Stimulated activated CD4-positive, alpha-beta T cell treated with anti-CD3 and anti-CD28 coated beads, TNF-alpha, amount 100 ng/mL, for 1 hour (primary cell): ENCODE measurements at places on chromosomes 3 and 15.

DNA sequence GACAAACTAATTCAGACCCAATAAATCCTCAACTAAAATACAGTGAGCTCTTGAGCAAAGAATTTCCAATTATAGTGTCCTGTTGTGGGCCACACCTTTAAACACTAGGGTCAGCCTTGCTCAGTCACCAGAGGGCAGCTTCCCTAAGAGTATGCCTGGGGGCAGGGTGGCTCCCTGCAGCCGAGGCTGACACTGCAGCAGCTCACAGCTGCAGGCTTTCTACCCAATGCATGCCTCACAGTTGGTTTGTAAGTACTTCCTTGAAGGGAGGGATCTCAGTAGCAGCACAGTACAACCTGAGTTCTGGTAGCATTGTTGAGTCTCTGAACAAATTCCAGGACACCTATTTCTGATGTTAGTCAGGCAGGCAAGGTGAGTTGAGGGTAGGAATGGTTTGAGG lies 335.6 kb downstream of the TUSC7 start:
- no peak for DNase-seq

GRCh38 chr3:168073842-168074605 lies 21.7 kb downstream of the GOLIM4 start:
- DNase-seq, result no peak

- DNase-seq, result no peak
Observed at GRCh38 chr3:65953881-65954733, 84.6 kb downstream of the MAGI1 start.

DNA sequence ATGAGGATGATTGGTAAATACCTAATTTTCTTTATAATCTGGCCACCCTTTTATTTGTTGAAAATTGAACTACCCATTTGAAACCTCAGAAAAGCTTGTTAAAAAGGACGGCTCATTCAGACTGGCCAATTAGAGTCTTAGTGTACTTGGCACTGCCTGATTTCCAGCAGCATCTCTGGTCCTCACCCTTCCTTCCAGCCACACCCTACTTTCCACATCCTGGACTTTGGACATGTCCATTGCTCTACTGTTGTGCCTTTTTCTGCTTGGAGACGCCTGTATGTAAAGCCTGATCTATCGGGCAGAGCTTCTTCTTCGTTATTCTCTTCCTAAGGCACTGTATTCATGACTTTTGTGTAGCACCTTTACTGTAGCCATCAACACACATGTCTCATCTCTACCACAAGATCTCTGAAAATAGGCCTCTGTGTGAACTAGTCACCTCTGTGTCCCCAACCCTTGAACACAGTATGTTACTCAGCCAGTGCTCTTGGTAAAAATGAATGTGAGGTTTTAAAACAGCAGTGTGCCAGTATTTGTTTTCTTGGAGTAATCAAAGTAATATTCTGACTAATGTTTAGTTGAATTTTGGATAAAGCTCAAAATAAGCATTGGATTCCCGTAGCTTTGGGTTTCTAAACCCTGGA lies 6.8 kb downstream of the RBM5 start:
- no peak for DNase-seq

GRCh38 chr15:45670511-45670910 lies 35.7 kb downstream of the SQOR start:
- DNase-seq, result no peak

DNA sequence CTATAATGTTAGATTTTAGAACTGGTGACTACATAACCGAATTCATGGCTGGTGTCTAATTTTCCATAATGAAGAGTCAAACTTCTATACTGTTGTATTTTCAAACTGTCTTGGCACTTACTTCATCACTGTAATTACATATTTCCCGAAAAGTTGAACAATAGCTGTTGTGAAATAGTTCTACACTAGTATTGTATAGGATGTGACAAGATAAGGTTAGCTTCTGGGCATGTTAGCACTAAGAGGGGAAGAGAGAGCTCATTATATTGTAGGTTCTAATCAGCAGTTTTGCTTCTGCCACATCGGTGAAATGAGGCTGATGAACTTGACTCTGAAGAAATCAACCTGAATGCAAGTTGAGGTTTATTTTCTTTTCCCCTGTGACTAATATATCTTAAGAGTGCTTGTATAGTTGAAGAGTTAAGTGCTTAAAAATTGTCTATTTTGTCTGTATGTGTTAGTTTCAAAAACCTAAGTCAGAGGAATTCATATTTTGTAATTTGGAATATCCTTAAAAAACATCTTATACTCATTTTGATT lies 8.9 kb downstream of the GYG1 start:
- no peak for DNase-seq

DNA sequence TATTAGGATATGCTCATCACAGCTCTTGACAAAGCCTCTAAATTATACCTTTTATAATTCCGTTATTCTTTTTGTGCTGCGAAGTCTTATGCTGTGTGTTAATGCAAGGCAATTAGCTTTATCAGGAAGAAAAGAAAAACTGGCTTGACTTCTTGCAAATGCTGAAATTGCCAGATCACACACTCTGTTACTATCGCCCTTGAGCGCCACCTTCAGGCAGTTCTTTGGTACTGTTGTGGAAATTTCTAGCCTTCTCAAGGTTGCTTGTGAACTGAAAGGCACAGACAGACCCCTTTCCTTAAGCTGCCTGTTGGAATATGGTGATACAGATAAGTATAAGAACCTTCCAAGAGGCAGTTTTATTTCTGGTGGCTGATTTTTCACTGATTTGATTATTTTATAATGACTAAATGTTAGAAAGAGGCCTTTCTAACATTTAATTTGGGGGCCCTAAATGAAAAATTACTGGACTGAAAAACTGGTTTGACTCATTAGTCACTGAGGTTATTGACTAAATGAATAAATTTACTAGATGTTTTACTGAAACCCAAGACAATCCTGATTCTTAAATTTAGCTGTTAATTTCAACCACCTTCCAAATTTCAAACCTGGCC lies 126.2 kb upstream of the RASGRP1 start:
- DNase-seq, result peak; percentile 69

DNA sequence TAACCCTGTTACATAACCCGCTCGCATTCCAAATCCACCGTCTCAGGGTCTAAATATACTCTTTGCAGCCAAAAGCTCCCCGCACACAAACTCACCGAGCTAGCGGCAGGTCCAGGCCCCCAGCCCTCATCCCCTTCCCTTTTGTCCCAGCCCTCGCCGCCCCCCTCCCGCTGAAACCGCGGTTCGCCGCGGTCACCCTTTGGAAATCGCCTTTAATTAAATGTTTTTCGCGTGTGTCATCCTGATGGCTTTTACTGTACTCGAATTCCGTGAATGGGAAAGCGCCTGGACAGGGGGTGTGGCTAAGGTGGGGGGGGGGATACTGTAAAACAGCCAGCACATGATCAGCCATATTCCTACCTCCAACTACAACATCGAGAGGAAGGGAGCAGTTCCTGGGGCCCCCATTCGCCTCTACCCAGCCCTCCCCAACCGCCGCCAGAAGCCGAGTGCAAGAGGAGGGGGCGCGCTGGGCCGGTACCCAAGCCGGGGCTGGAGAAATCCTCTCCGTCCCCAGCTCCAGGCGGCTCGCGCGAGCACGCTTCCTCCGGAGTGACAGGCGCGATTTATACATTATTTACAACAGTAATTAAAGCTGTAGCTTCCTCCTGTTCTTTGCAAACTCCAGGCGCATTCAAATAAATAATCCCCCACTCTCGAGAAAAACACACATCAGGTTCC lies 1.7 kb downstream of the RORA start:
- DNase-seq, result no peak

DNA sequence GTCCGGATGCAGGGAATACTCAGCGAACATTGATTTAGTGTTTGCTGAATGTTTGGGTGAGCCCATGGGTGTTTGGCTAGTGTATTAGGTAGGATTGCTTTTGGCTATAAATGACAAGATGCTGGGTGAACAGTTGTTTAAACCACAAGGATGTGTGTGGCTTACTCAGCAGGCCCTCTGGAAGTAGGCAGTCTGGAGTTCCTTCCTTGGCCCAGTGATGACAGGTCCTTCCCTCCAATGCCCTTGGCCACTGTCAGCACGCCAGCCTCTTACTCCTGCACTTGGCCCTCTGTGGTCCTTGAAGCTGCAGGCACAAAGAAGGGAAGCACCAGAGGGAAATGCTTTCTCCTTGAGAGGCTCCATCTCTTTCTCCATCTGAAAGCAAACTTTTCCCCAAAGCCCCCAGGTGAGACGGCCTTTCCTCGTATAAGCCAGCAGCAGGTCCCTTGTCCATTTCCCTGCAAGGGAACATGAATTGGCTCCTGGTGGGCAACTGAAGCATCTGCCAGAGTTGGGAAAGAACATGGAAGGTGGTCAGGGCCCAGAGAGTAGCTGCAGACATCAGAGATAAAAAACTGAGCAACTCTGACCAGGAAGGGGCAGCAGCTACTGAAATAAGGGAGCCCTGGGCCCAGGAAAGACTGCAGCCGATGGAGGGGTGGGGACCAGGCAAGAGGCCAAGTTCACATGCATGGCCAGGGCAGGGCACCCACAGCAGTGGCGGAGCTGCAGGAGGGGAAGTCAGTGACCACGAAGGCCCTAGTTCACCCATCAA lies 105.0 kb downstream of the TPRA1 start:
- DNase-seq, result no peak

DNA sequence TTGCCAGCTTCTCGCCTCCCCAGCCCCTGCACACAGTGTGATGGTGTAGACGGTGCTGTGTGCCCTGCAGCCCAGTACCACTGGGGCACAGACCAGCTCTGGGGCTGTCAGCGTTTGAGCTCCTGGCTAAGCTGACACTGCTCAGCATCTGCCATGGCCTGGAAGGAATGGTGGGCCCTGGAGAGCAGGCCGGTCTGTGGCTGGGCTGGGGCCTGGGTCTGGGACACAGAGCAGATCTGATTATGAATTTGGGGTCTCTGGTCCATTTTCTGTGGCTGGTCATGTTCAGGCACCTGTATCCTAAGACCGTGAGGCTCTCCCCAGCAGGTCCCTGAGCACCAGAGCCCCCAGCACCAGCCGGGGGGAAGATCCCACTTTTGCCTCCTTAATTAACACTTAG lies 34.7 kb downstream of the HCN4 start:
- no peak for DNase-seq

- no peak for DNase-seq
Observed at GRCh38 chr3:156818890-156819289, 7.3 kb upstream of the LEKR1 start.

DNA sequence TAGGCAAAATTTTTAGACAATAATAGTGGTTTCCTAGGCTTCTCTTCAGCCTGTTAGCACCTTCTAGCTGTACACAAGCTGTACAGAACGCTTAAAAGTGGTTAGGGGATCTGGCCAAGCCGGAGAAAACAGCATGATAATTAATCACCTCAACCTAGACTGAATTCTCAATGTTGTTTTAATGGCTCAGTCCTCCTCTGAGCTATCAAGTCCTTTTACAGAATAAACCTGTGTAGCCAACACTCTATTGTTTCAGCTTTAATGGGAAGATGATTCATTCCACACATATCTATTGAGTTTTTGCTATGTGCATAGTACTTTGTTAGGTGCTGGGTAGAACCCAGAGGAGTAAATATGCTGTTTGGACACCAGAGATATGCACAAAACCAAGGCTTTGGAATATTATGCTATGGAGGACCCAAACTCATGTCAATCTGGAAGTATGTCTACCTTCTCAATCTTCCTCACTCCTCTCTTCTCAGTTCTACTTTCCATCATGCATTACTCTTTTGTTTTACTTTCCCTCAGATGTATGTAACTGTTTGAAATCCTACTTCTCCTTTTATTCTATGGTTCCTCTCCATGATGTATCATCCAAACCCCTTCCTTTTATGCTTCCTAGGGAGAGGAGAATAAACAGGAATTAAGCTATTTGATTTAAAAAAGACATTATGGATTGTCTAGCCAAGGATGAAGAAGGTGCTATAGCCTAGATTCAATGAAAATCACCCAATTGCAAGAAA lies 27.6 kb upstream of the UBE2E2 start:
- DNase-seq, result no peak

DNA sequence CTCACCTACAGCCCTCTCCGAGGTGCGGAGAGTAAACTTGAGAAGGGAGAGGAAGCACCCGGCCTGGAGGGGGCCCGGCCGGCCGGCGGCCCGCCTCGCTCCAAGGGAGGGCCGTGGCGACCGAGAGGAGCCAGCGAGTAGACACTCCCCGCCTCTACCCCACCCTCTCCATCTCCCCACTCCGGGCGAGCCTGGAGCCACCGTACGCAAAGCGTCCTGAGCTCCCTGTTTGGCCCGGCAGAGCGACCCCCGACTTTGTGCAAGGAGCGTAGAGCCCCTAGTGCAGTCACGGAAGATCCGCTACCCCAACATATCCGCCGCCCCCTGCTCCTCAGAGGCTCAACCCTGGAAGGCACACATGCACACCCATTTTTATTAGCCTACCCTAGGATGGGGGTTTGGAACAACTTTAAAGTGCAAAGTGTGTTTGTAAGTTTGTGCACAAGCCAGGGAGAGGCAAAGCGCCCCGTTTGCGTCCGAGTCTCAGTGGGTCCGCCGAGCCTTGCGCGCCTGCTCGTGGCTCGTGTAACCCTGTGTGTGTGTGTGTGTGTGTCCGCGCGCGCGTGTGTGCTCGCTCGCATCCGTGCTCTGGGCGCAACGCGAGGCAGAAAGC lies 508 bp upstream of the SMAD6 start:
- DNase-seq, result no peak

- no peak for DNase-seq
Observed at GRCh38 chr3:59121346-59122144, 71.7 kb upstream of the CFAP20DC start.

GRCh38 chr3:73493543-73494308 lies 131.0 kb downstream of the PDZRN3 start:
- no peak for DNase-seq

GRCh38 chr3:190089711-190090110 lies 31.0 kb downstream of the P3H2 start:
- no peak for DNase-seq

GRCh38 chr3:184229394-184230080 lies at the start of gene VWA5B2:
VWA5B2 (plus strand) TSS chr3:184229585; CDS start chr3:184230529, 944 bp downstream.
- peak; percentile 59 for DNase-seq

- DNase-seq, result no peak
Observed at GRCh38 chr15:52183562-52184173, 7.5 kb downstream of the GNB5 start.

DNA sequence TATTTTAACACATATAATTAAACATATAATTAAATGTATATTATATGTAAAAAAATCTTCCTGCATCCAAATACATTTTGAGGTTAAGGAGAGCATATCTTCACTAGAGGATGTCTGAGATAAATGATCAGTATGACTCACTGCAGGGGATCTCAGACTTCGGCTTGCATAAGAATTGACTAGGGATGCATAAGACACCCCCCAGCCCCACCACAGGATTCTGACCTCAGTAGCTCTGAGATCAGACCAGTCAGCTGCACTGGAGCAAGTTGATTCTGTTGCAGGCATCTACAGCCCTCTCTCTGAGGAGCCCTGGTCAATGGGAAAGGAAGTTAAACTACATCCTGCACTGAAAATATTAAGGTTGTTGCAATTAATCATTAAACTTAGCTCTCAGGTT lies 29.0 kb upstream of the TBC1D21 start:
- no peak for DNase-seq

DNA sequence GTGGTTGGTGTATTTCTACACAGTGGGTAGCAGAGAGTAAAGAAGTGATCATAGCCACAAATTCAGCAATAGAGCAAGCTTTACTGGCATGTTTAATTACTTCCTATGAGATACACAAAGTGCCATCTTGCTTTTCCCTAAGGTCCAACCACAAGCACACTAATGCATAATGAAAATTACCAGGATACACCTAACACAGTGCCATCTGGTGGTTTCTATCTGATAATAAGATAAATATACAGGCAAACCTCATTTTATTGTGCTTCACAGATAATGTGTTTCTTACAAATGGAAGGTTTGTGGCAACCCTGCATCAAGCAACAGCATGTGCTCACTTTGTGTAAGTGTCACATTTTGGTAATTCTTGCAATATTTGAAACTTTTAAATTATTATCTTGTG lies 223.0 kb downstream of the NSUN3 start:
- DNase-seq, result no peak
